ENCODE measurements at places on chromosomes 4 and X. TPM values are rescaled to one million over a fixed set of nuclear protein-coding genes. Genes with fewer than 3 reads are reported as not detected.

Gene NRK
- 0.28 TPM for total RNA-seq

Gene WDR19
- 17.4 TPM for total RNA-seq

Gene LONRF3
- 6.2 TPM for total RNA-seq

Gene CTAG1B
- not detected for total RNA-seq

Gene CT45A3
- total RNA-seq, result not detected

Data from endothelial cell of coronary artery (primary cell).